ENCODE measurements at places on chromosomes 1 and 21.

DNA sequence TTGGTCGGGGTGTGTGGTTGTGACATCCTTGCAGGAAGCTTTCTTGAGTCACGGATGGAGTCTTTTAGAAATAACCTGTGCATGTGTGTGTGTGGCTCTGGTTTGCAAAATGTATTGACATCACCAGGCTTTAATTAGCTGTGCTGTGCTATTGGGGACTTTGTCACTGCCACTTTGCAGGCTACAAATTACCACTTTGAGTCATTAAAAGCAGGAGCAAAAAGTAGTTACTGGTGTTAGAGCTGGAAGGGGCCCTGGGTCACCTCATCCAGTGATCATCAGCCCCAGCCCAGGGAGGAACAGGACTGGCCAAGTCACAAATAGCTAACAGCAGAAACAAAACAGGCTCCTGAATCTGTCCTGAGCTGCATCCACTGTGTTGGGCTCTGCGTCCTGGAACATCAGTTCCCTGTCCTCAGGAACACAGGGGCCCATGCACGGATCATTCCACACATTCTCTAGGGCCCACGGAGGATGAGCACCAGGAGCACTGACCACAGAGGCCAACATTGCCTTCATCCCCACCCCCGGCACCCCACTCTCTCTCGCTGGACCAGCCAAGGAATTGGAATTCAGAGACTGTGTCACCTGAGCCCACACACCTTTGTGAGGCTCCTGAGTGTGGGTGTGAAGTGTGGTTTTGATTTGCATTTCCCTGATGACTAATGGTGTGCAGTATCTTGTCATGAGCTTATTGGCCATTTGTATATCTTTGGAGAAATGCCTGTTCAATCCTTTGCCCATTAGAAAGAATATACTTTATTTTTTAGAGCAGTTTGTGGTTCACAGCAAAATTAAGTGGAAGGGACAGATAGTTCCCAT, 280.1 kb upstream of the C1orf174 start:
- DNase-seq: no peak

DNA sequence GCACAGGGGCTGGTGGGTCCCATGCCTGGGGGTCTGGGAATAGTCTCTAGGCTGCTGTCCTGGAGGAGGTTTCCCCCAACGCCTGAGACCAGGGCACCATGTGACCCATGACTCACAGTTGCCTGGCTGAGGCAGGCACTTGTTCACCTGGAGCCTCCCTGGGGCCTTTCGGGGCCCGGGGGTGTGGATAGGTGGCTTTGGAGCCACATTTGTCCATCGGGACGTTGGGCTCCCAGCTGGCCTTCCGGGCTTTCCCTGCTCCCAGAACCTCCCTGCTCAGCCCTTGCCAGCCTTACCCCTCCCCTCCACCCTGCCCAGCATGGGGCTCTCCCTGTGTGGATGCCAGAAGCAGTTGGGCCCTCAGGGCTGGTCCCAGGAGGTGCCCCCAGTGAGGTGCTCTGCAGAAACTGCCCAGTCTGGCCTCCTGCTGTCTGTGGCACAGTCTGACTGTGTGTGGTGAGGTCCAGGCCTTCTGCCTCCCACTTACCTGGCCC, 14.2 kb downstream of the COL6A1 start:
- no peak for DNase-seq

DNA sequence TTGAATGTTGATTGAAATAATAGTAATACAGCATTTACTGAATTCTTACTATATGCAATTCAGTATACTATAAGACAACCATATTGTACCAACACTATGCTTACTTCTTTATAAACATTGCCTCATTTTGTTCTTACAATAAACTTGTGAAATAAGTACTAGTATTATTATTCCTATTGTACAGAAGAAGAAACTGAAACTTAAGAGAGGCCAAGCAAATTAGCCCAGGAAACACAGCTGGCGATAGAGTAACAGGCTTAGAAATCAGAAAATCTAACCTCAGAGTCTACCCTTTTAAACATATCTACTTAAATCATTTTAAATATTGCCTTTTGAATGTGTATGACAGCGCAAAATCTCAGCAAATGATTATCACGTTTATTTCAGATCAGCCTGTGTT, 41.7 kb downstream of the FASLG start:
- no peak for DNase-seq

- no peak for DNase-seq
These were observed 53.9 kb downstream of the CYYR1 start for GRCh38 chr21:26519142-26519541.

DNA sequence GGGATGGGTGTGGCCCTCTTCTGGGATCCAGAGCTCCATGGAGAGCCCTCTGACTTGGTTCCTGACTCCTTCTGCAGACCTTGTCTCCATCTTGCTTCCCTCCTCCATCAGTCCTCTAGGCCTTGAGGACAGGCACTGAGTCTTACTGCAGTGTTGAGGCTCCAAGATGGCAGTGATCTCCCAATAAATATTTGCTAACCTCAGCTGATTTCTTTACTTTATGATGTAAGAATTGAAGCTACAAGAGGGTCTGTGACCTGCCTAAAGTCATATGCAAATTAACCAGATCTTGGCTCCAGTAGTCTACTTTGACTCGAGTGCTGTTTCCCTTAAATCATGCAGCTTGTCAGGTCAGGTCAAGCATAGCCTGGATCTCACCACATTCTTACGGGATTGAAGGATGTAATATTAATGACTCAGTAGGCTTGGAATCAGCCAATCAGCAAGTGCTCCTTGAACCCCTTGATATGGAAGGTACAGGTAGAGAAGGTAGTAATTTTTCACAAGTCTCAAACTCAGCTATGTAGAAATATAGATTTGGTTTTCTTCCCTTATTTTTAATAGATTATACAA, 93.0 kb downstream of the CLIC6 start:
- DNase-seq: no peak

GRCh38 chr1:231063331-231063730, 23.3 kb upstream of the FAM89A start:
- no peak for DNase-seq

DNA sequence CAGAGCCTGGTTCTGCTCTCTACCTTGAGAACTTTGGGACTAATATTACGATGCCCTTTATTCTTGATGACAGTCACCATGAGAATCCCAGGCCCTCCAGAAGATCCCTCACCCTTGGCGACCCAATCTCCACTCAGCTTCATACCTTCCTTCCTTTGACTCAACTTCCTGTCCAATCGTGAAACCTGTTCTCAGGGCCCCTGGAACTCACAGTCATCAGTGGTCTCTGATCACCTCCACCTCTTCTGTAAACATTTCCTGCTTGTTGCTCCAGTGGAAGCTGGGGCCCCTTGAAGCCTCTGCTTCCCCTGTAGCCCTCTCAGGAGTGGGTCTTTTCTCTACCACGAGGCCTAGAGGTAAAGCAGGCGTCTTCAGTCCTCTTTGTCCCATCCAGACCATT, 79.1 kb downstream of the MRPS6 start:
- no peak for DNase-seq

- no peak for DNase-seq
These were observed 5.2 kb upstream of the TNNI1 start for GRCh38 chr1:201426479-201427310.

DNA sequence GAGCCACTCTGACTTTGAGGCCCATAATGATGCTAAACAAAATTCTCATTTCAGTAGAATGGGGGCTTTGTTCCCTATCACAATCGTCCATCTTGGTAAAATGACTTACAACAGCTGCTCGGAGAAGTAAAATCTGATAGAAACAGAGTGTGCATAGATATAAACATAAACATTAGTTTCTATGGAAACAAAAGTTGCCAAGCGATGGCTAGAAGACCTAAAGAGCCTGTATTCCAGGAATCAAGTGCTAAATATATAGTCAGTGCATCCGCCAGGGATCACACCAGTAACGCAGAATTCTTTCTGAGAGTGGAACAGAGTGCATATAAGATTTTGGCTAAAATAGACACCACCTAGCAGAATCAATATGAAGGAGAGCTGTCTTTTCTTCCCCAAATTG, 91.2 kb upstream of the KAZN start:
- DNase-seq: no peak

DNA sequence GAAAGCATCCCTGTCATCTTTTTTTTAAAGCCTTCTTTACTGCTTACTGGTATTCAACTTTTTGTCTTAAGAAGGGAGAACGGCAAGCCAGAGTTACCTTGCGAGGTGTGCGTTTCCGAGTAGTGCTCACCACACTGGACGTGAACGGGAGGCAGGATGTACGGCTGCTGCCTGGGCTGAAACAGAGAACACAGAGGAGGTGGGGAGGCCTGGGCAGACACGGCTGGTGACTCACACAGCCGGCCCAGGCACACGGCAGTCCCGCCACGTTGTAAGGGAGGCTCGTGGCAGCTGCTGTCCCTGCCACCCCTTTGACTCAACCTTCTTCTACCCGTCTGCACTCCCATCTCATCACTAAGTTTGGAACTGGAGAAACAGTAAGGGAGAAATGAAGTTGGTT, 105.8 kb downstream of the SMYD2 start:
- no peak for DNase-seq

DNA sequence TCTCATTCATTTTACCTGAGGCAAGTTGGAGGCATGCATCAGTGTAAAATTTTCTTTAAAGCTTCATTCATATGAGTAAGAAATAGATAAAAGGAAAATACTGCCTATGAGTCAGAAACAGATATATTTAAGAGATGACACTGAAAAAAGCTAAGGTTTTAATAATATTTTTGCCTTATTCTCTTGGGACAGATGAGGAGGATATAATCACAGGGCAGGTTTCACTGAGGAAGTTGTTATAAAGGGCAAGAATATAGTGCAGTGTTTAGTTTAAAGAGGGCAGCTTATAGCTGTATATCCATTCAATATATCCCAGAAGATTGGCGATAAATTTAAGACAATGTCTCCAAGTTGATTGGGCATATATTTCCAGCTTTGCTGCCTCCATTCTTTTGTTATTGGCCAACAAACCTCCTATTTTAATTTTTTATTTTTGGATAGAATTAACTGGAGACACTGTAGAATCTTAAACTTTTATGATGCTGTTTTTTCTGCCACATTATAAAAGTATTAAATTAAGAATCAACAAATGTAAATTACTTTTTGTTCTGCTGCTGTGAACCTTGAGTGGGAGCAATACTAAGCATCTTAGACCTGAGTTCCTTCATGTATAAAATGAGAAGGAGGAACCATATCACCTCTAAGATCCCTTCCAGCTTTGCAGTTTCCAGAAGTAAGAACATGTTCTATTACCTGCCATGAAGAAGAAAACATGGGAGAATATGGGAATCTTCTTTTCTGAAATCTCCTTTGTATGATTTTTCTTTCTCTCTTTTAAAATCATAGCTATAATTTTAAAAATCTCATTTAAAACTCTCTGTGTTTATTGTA, 171.6 kb downstream of the S1PR1 start:
- DNase-seq: no peak

- DNase-seq: no peak
These were observed 1.3 kb upstream of the LMOD1 start for GRCh38 chr1:201947697-201948008.

DNA sequence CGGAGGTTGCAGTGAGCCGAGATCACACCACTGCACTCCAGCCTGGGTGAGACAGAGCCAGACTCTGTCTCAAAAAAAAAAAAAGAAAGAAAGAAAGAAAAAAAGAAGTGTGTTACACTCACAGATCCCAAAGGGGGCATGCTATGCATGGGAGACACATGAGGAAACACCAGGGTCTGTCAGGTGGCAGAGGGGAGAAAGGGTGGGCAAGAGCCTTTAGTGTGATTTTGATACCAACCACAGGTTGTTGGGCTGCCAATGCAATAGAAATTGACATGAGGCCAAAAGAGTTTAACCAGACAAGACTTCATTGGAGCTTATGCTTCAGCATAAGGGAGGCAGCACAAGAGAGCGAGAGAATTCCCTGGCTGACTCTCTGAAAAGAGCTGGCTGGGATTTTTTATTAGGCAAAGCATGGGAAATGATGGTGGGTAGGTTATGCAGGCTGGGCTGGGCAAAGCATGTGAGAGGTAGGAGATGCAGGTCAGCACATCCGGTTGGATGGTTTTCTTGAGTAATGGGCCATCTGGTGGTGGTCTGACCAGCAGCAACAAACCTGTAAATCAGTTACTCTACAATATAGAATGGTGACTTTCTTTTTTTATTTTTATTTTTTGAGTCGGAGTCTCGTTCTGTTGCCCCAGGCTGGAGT, 11.7 kb upstream of the EXTL1 start:
- peak; percentile 66 for DNase-seq

DNA sequence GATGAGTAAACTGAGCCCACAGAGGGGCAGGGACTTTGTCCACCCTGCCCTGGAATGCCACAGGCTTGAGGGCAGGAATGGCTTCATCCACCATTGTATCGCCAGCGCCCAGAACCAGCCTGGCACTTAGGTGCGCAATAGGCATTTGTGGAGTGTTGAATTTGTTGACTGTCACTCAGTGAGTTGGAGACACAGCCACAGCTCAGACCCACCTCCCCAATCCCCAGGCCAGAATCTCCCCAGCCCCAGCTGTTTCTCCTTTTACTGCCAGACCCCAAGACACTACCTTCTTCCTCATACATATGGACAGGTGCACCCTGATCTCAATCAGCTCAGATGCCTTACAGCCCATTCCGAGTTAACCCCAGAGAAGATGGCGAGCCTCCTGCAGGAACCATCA, 674.5 kb downstream of the MATN1 start:
- no peak for DNase-seq

DNA sequence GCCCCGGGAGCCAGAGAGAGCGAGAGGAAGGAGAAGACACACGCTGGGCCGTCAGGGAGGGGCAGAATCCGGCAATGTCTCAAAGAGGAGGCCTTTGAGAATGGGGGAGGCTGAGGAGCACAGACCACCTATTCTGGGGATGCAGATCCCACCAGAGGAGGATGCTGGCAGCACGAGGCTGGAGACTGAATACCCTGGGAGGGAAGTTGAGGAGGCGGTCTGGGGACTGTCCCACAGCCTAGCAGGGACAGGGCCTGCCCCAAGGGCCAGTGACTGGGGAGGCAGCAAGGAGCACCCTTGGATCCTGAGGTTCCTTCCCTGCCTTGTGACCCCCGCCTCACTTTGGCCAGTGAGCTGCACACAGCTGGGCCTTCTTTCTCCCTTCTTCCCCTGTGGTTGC, 49.2 kb downstream of the SLC37A1 start:
- DNase-seq: no peak

GRCh38 chr1:9902060-9902452, 8.0 kb downstream of the CTNNBIP1 start:
- DNase-seq: no peak

GRCh38 chr1:234989479-234990327, 138.9 kb downstream of the TOMM20 start:
- DNase-seq: no peak

GRCh38 chr1:69534829-69535228, 32.9 kb upstream of the LRRC7 start:
- DNase-seq: no peak

DNA sequence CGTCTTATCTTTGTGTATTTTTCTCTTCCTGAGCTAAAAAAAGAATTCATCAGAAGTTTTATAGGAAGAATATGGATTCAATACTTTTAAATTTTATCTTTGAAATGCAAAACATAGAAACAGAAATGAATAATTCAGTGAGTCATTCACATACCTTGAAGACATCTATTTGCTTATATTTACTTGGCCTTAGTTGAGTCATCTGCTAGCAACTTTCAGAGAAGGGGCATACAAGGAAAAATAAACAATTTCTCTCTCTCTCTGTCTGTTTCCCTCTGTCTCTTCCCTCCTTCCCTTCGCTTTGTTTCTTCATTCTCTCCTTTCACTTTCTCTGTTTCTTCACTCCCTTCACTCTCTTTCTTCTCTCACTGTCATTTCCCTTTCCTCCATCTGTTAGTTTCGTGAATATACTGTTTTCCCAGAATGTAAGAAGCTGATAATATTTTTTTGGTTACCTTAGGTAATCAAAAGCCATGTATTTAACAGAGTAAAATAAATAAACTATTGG, 477.2 kb downstream of the BRINP3 start:
- peak; percentile 61 for DNase-seq

Measured in NCI-H526 (cell line).